ENCODE measurements at places on chromosomes 4 and X.
A peak's percentile ranks its signal among the peaks of the same experiment; 100 is the strongest.

DNA sequence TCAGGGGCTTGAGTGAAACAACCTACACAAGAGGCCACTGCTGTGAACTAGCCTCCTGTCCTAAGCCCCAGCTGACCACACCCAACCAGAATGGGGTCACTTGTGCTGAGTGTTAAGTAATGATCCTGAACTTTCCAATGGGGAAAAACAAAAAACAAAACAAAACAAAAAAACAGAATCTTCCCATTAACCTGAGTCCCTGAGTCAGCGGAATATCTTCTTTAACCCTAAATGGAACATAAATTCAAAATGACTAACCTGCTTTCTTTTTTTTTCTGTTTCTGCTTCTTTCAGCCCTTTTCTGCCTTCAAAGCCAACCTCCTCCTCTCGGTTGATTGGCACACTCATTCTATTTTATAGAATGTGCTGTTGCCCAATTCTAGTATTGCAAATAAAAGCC lies 31.2 kb upstream of the MAGEA8 start:
- H3K4me1 ChIP-seq = no peaks in the 10 kb centered on the region
- no peaks in the 10 kb centered on the region for H3K27me3 ChIP-seq
- H3K4me3 ChIP-seq = no peak overlapping the region
- no peaks in the 10 kb centered on the region for H3K36me3 ChIP-seq
- H3K27ac ChIP-seq = no peak overlapping the region

- H3K4me3 ChIP-seq = no peak overlapping the region
- peaks cover 47% of the 10 kb centered on the region for H3K27me3 ChIP-seq
- DNase-seq = no peak
- H3K36me3 ChIP-seq = no peaks in the 10 kb centered on the region
These were observed 3.9 kb downstream of the SHISA3 start for GRCh38 chr4:42401171-42401570.

DNA sequence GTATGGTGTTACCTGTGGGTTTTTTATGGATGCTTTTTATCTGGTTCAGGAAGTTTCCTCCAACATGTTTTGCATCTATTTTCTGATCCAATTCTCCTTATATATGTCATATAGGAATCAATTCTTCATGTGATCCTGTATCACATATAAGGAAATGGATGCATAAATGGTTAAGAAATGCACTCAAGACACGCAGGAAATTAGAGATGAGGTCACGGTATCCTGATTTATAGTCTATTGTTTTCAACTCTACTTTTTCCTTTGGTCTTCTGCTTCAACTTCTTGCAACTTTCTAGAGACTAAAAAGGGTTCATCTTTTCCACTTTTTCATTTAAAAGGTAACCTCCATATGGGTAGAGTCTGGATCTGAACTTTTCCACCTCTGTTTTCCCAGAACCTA lies 33.6 kb upstream of the IL13RA1 start:
- no peaks in the 10 kb centered on the region for H3K36me3 ChIP-seq
- no peak for DNase-seq
- no peak overlapping the region for H3K27ac ChIP-seq
- no peaks in the 10 kb centered on the region for H3K4me1 ChIP-seq

DNA sequence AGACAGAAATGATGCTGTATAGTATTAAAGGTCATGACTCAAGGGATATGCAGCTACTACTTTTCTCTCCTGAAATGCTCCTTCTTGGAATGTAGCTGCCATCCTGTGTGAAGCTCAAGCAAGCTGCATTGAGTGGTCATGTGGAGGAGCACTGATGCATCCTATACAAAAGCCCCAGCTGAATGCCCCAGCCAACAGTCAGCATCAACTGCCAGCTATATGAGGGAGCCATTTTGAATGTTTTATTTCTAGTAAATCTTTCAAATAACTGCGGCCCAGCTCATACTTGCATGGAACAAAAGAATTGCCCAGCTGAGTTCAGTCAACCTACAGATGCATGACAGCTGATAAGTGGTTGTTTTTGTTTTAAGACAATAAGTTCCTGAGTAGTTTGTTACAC lies 165.0 kb upstream of the GEMIN8 start:
- DNase-seq = no peak
- no peak overlapping the region for H3K4me3 ChIP-seq
- no peaks in the 10 kb centered on the region for H3K36me3 ChIP-seq
- H3K27ac ChIP-seq = no peak overlapping the region
- H3K4me1 ChIP-seq = no peaks in the 10 kb centered on the region

DNA sequence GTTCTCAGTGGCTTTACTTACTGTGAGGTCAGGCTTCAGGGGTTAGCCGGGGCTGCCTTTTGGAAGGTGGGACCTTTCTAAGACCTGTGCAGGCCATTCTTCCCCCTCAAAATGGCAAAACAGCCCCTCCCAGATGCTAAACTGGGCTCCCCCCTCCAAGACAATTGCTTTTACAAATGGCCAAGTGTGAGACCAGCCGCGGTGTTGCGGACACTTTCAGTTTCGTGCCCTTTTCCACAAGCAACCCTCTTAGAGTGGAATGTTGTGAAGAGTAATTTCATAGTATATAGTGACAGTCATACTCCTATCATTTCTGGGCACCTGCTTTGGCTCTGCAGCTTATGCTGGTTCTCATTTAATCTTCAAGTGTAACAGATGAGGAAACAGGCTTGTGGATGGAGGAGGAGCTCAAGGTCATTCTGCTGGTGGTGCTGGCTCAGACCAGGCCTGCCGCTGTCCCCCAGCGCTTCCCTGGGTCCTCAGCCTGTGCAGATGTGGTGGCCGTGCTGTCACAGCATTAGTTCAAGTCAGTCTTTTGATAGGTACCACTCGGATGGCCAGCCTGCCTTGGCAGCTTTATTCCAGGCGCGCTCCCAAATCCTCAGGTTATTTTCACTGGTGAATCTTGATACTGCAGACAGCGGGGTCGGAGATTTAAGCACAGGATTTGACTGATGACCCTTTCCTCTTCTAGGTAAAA lies 55.0 kb upstream of the TADA2B start:
- no peaks in the 10 kb centered on the region for H3K27me3 ChIP-seq
- no peak overlapping the region for H3K27ac ChIP-seq
- H3K4me3 ChIP-seq = peak overlapping the region; percentile 75
- H3K4me1 ChIP-seq = peaks cover 22% of the 10 kb centered on the region
- DNase-seq = no peak
- H3K36me3 ChIP-seq = peaks cover 8% of the 10 kb centered on the region

- no peak for DNase-seq
- no peaks in the 10 kb centered on the region for H3K36me3 ChIP-seq
- no peak overlapping the region for H3K4me3 ChIP-seq
- H3K27me3 ChIP-seq = peaks cover 20% of the 10 kb centered on the region
These were observed 740 bp upstream of the NPY2R start for GRCh38 chr4:155207534-155208257.

DNA sequence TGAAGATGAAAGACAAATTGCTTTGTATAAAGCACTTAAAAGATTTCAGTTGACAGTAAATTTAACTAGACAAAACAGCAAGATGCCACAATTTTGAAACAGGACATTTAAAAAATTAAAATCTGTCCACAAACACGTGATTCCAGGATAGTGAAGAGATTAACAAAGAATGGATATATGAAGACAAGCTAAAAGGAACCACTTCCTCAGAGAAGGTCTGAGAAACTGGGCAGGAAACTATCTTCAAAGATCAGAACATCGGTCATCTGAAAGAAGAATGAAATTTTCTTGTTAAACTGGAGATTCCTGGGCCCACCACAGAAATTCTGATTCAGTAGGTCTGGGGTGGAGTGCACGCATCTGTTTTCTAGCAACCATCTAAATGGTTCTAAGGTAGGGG lies 1.4 kb downstream of the RWDD4 start:
- no peak for DNase-seq
- H3K4me1 ChIP-seq = peaks cover 22% of the 10 kb centered on the region

DNA sequence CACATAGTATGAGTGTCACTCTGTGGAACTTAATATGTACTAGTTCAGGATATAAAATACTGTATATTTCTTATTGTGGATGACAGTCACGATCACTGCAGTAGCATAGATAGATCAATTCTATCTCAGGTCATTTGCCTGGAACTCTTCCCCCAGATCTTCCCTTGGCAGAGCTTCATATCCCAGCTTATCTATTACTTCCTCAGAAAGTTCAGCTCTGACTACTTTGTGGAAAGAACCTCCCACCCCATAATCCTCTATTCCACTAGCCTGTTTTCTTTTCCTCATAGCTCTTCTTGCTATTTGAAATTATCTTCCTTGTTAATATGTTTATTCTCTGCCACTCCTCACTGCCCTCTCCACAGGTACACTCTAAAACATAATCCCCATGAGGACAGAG lies 10.9 kb downstream of the FAM241A start:
- H3K4me3 ChIP-seq = no peak overlapping the region

DNA sequence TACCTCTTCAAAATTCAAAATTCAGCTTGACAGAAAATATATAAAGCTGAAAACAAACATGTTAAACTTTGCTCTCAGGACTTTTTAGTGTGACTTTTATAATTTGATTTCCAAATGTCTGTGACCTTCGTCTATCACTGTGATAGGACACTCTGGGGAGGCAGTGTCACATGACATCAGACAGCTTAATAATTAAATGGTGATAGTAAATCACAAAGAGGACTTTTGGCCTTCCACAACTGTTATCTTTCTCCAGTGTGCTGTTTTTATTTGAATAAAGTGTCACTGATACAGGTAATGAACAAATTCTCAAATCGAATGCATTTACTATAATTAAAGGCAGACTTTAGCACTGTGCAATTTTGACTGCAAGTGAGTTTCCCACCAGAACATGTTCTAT lies 83.1 kb downstream of the MID1 start:
- H3K27ac ChIP-seq = no peak overlapping the region
- DNase-seq = no peak
- H3K36me3 ChIP-seq = no peaks in the 10 kb centered on the region
- no peak overlapping the region for H3K4me3 ChIP-seq

GRCh38 chrX:10169175-10169574 lies 12.4 kb downstream of the CLCN4 start:
- H3K27me3 ChIP-seq = no peaks in the 10 kb centered on the region
- no peak for DNase-seq
- no peaks in the 10 kb centered on the region for H3K4me1 ChIP-seq

- H3K27ac ChIP-seq = no peak overlapping the region
- no peaks in the 10 kb centered on the region for H3K27me3 ChIP-seq
- H3K36me3 ChIP-seq = no peaks in the 10 kb centered on the region
These were observed 56.4 kb upstream of the DDIT4L start for GRCh38 chr4:100246697-100247096.

GRCh38 chr4:37765741-37766140 lies 60.7 kb upstream of the PGM2 start:
- H3K4me1 ChIP-seq = peaks cover 6% of the 10 kb centered on the region
- H3K36me3 ChIP-seq = no peaks in the 10 kb centered on the region
- H3K27ac ChIP-seq = no peak overlapping the region
- H3K27me3 ChIP-seq = peaks cover 4% of the 10 kb centered on the region

DNA sequence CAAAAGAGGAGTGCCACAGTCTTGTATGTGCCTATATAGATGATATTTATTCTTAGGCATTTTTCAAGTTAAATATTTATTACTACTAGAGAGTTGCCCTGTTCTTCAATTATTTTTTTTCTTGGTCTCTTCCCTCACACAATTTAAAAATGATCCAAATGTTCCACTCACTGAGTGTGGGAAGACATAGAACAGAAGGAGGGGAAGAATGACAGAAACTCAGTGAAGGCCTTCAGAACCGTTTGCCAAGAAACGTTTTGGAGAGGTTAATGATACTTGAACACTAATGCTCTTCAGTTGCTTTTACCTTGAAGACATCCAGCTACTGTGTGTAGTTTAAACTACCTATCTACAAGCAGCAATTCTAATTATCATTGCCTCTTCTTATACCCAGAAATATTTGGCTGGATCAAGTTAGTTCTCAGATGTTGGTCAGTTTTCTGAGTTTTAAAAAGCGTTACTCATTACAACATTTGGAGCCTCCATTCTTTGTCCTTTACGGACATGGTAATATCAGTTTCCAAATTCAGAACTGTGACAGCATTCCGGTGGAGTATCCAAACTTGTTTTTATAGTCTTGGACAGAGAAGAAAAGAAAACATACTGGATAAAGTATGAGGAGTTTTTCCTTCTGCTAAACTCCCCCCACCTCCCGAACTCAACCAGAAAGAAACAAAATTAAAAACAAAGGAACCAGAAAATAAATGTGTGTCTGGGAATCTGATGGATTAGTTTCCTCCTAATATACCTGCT lies 389.7 kb downstream of the SPRY1 start:
- no peaks in the 10 kb centered on the region for H3K4me1 ChIP-seq
- no peak overlapping the region for H3K4me3 ChIP-seq
- H3K36me3 ChIP-seq = no peaks in the 10 kb centered on the region
- no peak overlapping the region for H3K27ac ChIP-seq

- peaks cover 2% of the 10 kb centered on the region for H3K4me1 ChIP-seq
- no peak overlapping the region for H3K4me3 ChIP-seq
- no peaks in the 10 kb centered on the region for H3K27me3 ChIP-seq
- no peak for DNase-seq
- H3K27ac ChIP-seq = no peak overlapping the region
- H3K36me3 ChIP-seq = no peaks in the 10 kb centered on the region
These were observed 23.6 kb upstream of the GPRASP1 start for GRCh38 chrX:102627640-102628039.

- no peak for DNase-seq
- H3K36me3 ChIP-seq = no peaks in the 10 kb centered on the region
- H3K27ac ChIP-seq = no peak overlapping the region
- no peaks in the 10 kb centered on the region for H3K27me3 ChIP-seq
These were observed 221.6 kb upstream of the FTHL17 start for GRCh38 chrX:31293409-31293808.

- no peak overlapping the region for H3K27ac ChIP-seq
- H3K36me3 ChIP-seq = no peaks in the 10 kb centered on the region
These were observed 199.8 kb upstream of the GATB start for GRCh38 chr4:151960449-151961230.

DNA sequence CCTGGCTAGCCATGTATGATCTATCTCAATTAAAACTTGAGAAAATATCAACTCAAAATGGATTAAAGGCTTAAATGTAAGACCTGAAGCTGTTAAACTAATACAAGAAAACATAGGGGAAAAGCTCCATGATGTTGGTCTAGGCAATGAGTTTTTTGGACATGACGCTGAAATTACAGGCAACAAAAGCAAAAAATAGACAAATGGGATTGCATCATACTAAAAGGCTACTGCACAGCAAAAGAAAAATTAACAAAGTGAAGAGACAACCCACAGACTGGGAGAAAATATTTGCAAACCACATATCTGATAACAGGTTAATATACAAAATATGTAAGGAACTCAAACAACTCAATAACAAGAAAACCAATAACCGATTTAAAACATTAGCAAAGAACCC lies 8.4 kb downstream of the GC start:
- no peak overlapping the region for H3K27ac ChIP-seq
- no peaks in the 10 kb centered on the region for H3K36me3 ChIP-seq

DNA sequence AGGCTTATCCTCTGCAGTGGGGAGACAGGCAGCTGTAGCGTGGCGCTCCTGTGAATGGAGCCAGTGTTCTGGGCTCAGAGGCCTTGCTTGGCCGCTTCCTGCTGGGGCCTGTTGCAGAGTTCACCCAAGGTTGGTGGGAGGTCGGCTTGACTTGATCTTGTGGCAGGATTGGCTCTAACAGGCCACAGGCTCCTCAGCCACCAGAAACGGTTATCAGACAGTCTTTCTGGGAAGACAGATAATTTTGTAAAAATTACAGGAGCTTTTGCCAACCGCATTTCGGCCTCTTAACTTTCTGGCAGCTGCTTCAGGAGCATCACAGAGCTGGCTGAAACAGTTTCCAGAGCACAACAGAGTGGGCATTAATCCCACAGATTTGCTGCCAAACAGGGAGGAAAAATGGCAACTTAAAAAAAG lies 66.4 kb downstream of the DIPK2B start:
- no peak overlapping the region for H3K4me3 ChIP-seq
- H3K36me3 ChIP-seq = no peaks in the 10 kb centered on the region
- H3K27ac ChIP-seq = no peak overlapping the region
- no peaks in the 10 kb centered on the region for H3K27me3 ChIP-seq
- DNase-seq = no peak
